CD4-positive, alpha-beta T cell treated with Interferon alpha-2 for 1 hour (primary cell): ENCODE measurements at places on chromosomes 3 and 15.

DNA sequence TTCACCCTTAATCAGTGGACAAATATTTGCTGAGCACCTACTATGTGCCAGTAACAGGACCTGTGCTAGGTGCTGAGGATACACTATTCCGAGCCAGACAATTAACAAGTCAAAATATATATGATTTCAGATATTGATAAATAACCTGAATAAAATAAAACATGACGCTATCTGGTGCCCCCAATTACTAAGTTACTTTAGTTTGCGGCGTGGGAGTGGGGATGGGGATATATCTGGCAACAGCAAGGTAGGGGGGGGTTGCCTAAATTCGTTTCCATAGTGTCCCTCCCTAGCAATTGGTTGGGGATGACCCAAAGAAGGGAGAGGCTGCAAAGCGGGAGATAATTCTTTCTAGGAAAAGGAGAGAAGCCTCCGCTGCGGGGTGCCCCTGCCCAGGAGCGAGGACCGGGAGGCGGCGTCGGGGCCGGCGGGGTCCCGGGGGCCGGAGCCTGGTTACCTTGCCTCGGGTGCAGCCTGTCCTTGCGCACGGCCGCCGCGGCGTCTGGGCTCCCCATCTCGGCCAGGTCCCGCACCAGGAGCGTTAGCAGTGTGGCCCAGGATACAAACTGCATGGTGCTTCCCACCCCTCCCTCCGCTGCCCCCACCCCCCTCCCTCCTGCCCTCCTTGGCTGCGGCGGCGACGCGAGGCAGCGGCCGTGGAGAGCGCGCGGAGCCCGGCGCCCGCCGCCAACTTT lies 567 bp downstream of the ADAMTS9 start:
- DNase-seq = no peak

DNA sequence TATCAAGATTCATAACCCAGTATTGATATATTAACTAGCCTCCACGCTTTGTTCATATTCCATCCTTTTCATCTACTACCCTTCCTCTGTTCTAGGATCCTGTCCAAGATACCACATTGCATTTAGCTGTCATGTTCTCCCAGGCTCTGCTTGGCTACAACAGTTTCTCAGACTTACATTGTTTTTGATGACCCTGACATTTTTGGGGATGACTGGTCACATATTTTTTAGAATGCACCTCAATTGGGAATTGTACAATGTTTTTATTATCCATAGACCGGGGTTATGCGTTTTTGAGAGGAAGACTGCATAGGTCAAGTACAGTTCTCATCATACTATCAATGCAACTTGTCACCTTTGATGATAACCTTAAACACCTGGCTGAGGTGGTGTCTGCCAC lies 421.2 kb downstream of the GABRG3 start:
- DNase-seq = no peak

DNA sequence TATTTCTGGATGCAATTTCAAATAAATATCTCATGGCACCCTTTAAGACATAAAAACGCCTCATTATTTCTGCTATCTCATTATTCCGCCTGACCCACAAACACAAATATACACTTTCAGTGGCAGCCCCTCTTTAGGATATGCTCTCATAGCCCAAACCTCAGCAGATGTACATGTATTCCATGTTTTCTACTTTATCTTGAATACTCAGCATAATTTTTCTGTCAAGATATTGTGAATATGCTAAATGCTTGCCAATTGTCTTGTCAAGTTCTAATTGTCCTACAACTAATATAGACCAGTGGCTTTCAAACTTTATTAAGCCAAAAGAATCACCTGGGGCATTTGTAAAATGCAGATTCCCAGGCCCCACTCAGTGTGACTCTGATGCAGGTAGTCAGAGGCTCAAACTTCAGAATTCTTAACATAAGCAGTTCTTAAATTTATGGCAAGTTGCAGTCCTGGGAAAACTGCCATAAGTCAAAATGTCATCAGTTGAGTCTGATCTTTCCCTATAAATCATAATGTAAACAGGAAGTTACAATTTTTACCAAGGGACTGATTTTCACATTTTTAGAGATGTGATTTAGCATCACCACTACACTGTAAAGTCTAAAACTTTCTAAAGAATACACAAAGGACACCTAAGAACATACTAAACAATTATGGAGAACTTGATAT lies 135.1 kb downstream of the TBL1XR1 start:
- no peak for DNase-seq

- no peak for DNase-seq
Measured at GRCh38 chr3:117964814-117965213, 1069.8 kb downstream of the IGSF11 start.

- DNase-seq = no peak
Measured at GRCh38 chr3:52982839-52983238, 63.0 kb downstream of the SFMBT1 start.

- no peak for DNase-seq
Measured at GRCh38 chr3:194061421-194062030, 74.4 kb upstream of the HES1 start.
